ENCODE measurements at places on chromosomes 11 and 22.

DNA sequence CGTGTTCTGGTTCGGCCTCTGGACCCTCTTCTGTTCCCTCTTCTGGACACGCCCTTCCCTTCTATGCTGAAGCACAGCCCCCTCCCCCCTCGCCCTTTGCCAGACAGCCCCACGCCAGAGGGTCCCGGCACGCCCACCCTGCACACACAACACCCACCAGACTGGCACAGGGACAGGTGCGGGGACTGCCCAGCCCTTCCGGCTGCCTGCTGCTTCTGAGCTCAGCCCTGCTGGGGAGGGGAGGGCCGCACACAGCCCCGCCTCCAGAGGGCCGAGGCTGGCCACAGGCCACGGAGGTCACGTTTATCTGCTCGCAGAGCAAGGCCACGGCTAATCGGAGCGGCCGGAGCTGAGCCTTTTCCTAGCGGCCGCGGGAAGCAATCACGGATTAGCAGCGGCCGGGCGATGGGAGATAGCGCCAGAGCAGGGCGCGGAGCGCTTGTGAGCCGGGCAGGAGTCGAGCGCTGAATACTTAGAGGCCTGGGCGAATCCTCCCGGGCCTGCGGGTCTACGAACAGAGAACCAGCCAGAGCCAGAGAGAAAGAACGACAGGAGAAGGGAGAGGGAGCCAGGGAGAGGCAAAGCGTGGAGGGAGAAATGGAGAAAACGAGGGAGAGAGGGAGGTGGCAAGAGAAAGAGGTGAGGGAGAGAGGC lies 21.5 kb downstream of the OTUB1 start:
- DNase-seq, result no peak

DNA sequence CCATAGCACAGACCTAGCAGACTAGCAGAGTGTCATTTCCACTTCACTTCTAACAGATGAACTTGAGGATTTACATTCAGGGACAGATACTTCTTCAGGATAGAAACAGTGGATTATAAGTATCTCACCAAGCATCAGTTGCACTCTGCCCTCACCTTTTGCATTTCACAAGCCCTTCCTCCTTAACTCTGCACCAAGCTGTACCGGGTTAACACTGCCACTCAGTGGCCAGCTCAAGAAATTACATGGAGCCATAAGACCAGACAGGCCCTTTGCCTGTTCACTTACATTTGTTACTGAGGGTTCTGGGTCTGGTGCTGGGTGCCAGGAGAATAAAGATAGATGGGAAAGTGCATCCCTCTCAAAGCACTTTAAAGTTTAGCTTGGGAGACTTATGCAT lies 309.8 kb downstream of the SHANK2 start:
- DNase-seq, result no peak

DNA sequence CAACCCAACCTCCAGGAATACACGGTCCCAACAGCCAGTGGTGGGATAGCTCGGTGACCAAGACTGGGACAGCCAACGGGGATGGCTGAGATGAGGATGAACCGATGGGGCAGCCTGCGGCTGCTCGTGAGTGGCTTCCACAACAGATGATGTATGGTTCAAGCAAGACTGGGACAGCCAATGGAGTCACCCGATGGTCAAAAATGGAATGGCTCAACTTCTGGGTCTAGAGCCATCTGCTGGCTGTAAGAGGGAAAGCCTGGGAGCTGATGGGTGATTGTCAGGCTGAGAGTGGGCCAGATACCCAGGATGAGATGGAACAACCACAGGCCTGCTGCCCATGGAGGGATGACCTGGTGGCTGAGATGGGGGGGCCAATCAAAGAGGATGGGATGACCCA lies 35.5 kb downstream of the SYT7 start:
- no peak for DNase-seq

DNA sequence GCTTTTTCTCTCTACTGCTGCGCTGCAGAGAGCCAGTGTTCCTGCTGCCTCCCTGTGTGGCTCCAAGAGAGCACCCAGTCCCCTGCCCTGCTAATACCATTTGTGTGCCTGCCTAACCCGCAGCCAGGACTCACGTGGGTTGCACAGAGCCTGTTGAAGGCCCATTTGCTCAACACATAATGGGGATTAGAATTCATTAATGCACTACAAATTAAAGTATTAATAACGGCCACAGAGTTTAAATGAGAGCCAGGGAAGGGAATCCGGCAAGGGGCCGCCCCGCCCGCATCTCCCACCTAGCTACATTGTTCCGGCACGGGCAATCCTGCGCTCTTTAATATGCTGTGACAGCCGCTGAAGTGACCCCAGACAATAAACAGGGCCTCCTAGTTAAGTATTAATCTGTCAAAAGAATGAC lies 211.3 kb downstream of the NXPE2 start:
- DNase-seq, result no peak

- peak; percentile 99 for DNase-seq
These were observed at the start of gene RAB6A for GRCh38 chr11:73760679-73761402. TSS of gene RAB6A (minus strand) at chr11:73761074. CDS start at chr11:73760635, 439 bp downstream.

DNA sequence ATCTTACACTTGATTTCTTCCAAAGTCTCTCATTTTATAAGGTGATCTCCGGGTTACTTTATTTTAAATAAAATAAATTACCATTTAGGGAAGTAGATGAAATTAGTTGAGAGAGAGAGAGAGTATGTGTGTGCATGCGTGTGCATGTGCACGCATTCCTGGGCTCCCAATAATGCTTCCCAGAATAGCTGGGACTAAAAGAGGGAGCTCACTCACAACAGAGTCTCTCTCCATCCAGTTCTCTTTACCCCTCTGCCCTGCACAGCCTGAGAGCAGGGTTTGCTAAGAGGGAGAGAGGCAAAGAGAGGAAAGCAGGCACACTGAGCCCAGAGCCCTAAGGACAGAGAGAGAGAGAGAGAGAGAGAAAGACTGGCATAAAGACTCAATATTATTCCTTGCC lies 11.3 kb upstream of the TRIM44 start:
- DNase-seq, result no peak

DNA sequence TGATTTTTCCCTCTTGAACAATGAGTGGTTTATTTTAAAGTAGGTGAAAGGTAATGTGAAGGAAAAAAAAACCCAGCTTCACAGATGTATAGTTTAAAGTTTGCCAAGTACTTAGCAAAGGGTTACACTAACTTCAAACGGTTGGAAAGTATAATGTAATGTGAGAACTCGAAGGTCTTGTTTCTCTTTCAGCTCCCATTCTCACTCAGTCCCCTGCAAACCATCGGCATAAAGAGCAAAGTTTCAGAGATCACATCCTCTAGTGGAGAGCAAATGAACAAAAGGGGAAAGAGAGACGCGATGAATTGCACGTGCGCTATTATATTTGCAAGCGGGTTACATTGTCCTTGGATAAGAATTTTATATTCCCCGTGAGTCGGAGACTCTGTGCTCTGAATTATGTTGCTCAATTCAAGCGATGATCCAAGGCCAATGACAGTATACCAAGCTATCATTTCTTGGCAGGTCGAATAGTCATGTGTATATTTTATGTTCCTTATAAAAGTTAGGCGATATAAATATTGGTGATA lies 37.6 kb upstream of the BIRC3 start:
- no peak for DNase-seq

DNA sequence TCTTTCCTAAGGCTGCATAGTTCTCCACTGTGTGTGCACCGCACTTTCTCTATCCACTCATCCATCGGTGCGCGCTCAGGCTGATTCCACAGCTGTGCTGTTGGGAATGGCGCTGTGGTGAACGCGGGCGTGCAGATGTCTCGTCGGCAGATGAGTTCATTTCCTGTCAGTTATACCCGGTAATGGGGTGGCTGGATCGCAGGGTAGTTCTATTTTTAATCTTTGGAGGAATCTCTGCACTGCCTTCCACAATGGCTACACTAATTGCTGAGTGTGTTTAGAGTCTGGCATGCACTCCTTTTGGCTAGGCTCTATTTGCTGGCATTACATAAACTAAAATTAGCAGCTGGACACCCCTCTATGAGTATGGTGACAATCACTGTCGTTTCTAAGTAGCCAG lies 27.9 kb upstream of the KRTAP5-7 start:
- no peak for DNase-seq

GRCh38 chr11:85718991-85719807 lies 33.2 kb upstream of the CCDC89 start:
- peak; percentile 91 for DNase-seq

- no peak for DNase-seq
These were observed 33.8 kb downstream of the TNRC6B start for GRCh38 chr22:40211476-40212054.

DNA sequence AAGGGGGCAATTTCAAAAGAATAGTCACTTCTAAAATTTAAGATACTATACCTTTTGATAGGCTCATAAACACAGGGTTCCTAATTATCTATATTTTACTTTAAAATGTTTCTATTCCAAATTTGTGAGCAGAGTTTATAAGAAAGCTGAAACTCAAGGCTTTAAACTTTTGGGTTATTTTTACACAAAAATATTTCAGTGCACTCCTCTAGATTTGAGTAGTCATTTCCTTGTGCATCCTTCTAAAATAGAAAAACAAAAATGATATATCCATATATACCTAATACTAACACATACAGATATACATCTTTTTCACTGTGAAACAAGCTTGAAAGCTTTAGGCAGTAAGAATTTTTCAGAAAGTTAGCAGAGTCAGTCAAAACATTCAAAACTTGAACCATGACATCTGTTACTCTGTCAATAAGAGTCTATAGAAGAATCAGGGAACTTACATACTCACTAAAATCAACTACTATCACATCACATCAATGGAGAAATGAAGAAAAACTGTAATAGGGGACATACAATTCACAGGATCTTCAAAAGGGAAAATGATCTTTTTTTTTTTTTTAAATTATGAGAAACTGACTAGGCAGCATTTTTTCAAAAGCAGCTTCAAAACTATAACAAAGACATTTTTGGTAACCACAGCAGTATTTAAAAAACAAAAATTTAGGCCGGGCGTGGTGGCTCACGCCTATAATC lies 5.1 kb downstream of the PHF21A start:
- DNase-seq, result no peak

DNA sequence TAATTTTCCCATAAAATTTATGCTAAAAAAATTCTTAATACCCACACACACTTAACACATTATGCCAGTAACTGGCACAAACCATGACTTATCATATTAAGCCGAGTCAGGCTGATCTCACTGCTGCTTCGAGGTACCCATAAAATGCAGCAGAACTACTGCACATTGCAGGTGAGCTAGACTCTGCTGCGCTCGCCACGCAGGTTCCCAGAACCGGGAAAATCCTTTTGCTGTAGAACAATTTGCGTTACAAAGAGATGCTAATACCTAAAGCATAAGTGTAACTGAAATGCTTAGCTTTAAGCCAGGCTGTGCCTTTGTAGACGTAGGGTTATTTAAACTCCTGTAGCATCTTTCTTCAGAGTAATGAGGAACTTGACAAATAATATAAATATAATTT lies 200.3 kb downstream of the MSANTD4 start:
- DNase-seq, result no peak

GRCh38 chr22:23272834-23273233 lies 92.5 kb downstream of the BCR start:
- no peak for DNase-seq

DNA sequence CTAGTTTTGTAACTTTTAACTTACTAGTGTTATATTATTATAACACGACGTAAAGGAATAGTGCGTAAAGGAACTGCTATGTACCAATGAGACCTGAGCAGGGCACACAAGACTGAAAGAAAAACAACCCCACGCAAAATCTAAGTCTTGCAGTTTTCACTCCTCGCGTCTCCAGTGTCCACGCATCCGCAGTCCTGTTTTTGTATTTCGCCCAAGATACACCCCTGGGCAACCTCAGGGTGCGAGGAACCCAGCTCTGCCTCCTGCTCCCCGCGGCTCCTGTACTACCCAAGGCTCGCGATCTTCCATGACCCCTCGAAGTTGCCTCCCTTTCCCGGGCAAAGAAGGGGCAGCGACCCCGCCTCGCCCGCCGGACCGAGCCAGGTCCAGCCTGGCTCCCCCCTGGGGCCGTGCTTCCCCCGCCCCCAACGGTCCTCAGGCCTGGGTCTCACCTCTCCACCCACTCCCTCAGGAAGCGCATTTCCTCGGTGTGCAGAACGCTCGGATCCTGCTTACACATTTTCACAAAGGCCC lies 393 bp downstream of the ST13 start:
- no peak for DNase-seq

GRCh38 chr22:37270928-37271650 lies 11.2 kb upstream of the CYTH4 start:
- DNase-seq, result no peak

DNA sequence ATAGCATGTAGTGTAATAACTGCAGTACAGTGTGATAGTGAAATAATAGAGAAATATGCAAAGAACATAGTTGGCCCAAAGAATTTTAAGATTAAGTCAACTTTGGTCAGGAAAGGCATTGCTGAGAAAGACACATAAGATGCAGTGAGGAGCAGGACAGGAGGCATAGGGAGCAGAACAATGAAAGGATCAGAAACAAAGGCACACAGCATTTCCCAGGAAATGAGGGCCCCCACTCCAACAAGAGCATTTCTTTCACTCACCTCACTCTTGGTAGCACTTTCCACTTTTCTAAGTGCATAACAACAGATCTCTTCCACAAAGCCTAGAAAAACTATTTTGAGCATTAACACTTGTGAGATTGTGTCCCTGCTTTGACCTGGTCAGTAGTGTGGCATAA lies 238.4 kb upstream of the FAT3 start:
- DNase-seq, result no peak

DNA sequence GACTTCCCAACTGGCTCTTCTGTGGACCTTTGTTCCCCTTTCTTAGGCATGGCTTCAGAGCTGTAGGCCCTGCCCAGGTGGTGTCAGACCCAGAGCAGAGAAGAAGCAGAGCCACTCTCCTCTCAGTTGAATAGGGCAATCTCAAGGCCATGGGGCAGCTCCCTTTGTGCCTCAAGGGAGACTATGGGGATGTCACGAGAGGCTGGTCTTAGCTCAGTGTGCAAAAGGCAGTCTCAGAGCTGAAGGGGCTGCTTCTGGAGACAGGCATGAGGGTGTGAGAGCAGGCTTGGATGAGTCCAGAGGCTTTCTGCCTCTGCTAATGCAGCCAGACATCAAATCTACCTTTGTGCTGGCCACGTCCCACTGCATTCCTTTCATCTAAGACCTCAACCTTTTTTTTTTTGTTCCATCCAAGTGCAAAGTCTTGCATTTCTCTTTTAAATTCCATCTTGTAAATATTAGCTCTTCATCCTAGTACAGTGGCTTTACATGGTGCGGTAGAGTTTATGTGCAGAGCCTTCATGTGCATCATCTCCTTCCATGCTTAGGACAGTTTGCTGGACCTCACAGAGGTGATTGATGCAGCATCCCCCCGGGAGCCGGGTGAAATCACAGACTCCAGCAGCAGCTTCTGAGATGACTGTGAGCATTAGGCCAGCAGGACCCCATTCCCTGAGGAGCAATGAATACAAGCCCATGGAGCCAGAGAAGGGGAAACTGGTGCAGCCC lies 34.2 kb upstream of the FCHSD2 start:
- no peak for DNase-seq

GRCh38 chr11:19929655-19930054 lies 217.0 kb downstream of the NAV2 start:
- DNase-seq, result no peak

- no peak for DNase-seq
These were observed 985.6 kb downstream of the BRD1 start for GRCh38 chr22:48841881-48842582.

- DNase-seq, result no peak
These were observed 29.5 kb upstream of the HIPK3 start for GRCh38 chr11:33227578-33228261.
